PC-9 (cell line): ENCODE measurements at places on chromosomes 11 and 22. TPM values are rescaled to one million over a fixed set of nuclear protein-coding genes. Genes with fewer than 3 reads are reported as not detected.

Gene MYOD1
- not detected in 2 replicates for total RNA-seq

Gene UQCR10
- total RNA-seq: 85.4 and 103 TPM in 2 replicates

- no peak for DNase-seq
Observed at GRCh38 chr11:11458485-11458884, 105.4 kb upstream of the CSNK2A3 start.

DNA sequence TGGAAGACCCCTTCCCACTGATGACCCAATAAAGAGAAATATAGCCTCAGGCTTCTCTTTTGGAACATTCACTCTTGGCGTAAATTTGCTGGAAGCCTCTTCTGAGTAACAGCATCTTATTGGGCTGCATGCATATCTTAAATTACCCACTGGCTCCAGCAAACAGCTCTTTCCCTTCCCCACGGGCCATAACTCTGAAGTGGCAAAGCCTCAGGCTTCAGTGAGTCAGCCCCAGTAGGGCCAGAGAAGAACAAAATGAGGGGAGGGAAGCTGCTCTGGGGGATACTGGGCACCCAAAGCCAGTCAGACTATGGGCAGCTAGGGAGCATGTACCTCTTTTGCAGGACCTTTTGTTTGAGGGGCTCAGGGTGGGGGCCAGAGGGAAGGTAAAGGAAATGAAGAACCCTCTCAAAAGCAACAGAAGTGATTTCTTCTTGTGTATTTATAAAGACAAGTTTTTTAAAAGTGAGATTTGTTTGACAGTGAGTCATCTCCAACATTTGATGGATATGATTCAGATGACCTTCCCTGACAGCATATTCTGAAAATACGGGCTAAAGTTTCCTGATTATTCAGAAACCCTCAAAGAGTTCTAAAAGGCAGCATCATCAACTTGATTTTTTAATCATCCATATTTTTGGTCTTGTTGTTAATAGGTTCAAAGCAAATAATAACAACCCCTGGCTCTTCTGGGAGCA is 203.4 kb downstream of the KIF18A start:
- peak; percentile 43 for DNase-seq

DNA sequence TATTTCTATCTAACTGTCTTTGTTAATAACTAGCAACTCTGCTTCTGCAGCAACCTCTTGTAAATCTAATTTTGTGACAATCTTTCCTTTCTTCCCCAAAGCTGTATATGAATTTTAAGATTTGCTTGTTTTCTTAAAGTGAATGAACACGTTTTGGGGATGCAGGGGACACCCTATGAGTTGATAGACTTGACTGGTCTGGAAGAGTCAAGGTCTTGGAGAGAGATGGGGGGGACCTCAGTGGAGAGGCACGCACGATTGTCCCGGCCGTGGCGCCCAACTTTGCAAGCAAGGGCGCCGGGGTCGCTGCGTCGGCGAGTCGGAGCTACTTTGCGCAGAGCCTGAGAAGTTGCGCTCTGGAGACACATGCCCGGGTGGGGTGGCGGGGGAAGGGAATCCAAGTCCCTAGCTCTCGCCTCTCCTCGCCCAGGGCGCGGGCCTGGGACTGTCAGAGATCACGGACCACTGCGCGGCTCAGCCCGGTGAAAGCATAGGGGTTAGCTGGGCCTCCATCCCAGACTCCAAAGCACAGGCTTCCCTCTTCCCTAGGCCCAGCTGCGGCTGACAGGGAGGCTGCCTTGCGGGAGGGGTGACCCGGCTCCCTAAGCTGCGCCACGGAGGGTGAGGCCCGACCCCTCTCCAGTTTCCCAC is 854 bp downstream of the ABCC8 start:
- no peak for DNase-seq

GRCh38 chr11:2213890-2214526 is 42.4 kb upstream of the TH start:
- no peak for DNase-seq

Gene TOMT
- not detected in 2 replicates for total RNA-seq

Gene BTG4
- not detected in 2 replicates for total RNA-seq

Gene MUC6
- total RNA-seq: 0.07 TPM in 1 of 2 replicates, not detected in the other

DNA sequence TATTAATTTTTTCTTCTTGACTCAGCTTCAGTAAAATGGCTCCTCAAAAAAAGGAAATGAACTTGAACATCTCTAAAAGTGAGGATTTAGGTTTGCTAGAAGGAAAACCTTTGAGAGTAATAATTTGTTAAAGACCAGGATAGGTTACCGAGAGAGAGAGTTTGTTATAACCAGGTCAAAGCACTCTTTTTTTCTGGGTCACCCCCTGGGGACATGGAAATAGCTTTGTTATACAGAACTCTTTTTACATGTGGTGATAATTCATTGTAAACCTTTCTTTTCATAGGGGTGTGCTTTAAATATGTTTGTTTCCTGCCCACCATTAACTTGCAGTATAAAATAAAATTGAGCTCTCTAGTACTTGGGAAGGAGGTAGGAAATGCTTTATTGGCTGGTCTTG is 47.7 kb downstream of the DNAJC24 start:
- no peak for DNase-seq

DNA sequence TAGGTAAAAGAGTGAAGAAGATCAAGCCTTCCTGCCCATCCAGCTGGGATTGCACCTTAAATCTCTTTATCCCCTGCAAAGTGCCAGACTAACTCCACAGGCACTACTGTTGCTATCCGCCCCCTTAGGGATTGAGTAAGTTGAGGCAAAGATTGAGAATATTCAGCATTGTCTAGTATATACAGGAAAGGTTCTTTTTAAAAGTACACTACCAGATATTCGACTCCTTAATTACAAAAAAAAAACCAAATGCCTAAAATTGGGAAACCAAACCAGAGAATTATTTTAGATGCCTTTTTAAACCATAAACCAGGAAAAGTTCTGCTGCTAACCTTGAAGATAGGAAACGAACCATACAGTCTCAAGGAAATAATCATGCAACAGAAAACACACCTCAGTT is 11.5 kb downstream of the SERPIND1 start:
- DNase-seq: no peak

Gene IL17REL
- total RNA-seq: not detected in 2 replicates

DNA sequence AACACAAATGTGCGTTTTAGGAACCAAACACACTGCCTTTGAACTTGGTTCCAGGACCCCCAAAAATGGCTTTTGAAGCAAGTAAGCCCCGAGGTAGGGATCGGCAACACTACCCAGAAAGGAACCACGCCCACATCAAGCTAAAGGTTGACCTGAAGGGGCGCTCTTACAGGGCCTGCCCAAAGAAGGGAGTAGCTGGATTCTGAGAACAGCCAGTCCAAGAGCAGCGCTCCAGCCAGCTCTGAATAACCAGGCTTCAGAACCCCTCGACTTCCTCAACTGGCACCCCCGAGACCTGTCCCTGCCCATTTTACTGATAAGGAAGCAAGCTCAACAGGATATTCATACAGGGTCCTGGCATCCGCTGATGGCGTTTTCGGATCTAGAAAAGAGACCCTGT is 18.9 kb upstream of the MOB2 start:
- DNase-seq: no peak

DNA sequence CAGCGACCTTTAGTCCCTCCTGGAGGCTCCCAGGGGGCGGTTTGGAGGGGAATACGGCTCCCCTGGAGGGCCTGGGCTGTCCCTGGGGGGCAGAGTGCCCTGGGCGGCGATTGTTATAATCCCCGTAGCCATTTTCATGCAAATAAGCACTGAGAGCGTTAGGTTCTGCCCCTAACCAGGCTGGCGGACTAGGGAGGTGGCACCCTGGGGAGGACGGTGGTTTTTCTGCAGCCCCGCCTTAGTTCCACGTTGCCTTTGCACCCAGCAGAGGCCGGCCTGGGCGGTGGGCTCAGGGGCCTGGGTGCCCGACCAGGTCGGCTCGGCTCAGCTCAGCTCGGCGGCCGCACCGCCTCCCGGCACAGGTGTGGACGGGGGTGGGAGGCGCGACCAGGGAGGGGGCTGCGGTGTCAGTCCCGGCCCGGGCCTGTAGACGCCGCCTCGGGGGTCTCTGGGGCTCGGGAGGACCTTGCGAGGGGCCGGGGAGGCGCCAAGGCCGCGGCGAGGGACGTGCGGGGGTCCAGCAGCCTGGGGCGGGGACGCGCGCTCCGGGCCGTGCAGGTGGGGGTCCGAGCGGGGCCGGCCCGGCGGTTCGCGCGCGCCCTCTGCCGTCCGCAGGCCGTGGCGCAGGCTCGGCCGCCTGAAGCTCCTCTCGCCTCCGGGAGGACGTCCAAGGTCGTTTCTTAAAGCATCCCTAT is 2.3 kb upstream of the DUSP8 start:
- DNase-seq: peak; percentile 42

- DNase-seq: no peak
Observed at GRCh38 chr11:75113030-75113429, 16.4 kb upstream of the OR2AT4 start.

Gene MS4A1
- total RNA-seq: not detected in 2 replicates

GRCh38 chr11:6419009-6419631 is at the start of gene APBB1:
Gene APBB1 (minus strand): TSS chr11:6419094. CDS start chr11:6411347, 7,747 bp downstream.
- DNase-seq: no peak

- no peak for DNase-seq
Observed at GRCh38 chr11:10978198-10978597, 120.3 kb upstream of the ZBED5 start.
